ENCODE measurements at places on chromosomes 7 and 10. TPM values are rescaled to one million over a fixed set of nuclear protein-coding genes. Genes with fewer than 3 reads are reported as not detected.

DNA sequence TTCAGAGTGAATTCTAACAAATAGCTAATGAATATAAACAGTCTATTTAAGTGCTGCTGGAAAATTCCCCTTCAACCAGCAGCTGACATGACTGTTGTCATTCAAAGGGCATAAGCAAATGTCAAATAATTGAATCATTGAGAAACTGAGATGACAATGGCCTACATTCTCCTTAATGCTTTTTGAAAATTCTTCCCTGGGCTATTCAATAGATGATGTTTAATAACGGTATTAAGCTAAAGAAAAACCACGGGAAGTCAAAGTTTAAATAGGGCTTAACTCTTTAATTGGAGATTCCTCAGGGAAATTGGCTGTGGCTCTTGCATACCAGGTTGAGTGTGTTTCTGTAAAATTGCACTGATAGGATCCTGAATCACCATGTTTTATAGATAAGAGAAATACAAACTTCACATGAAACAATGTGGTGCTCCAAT is 77.0 kb downstream of the ARL4A start:
- H3K4me1 ChIP-seq: no peaks in the 10 kb centered on the region
- no peaks in the 10 kb centered on the region for H3K36me3 ChIP-seq
- H3K4me3 ChIP-seq: no peak overlapping the region
- no peak overlapping the region for H3K27ac ChIP-seq
- DNase-seq: no peak

- no peaks in the 10 kb centered on the region for H3K36me3 ChIP-seq
- no peaks in the 10 kb centered on the region for H3K4me1 ChIP-seq
- peaks cover 5% of the 10 kb centered on the region for H3K27me3 ChIP-seq
- no peak overlapping the region for H3K27ac ChIP-seq
- no peak for DNase-seq
Observed at GRCh38 chr7:91351374-91351773, 87.1 kb downstream of the FZD1 start.

- no peak overlapping the region for H3K4me3 ChIP-seq
- no peak overlapping the region for H3K27ac ChIP-seq
- DNase-seq: peak; percentile 70
Observed at GRCh38 chr10:124614003-124614659, 130.0 kb downstream of the FAM53B start.

DNA sequence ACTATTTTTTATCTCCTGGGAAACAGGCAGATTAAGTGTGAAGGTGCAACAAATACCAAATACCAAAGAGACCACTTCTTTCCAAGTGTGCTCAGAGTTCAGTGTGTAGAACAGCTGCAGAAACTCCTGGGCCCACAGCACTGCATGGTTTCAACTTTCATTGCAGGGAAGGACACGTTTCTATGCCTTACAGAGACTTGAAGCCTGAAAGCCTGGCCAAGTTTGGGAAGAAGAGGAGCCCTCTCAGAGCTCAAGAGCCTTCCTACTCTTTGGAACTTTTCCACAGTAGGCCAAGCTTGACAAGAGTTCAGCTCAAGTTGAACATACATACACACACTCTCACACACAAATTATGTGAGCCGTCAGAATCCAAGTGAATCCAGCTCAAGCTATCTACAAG is 2.5 kb downstream of the HOXA4 start:
- H3K27ac ChIP-seq: no peak overlapping the region
- H3K4me3 ChIP-seq: no peak overlapping the region
- no peaks in the 10 kb centered on the region for H3K4me1 ChIP-seq
- DNase-seq: no peak
- H3K36me3 ChIP-seq: no peaks in the 10 kb centered on the region

DNA sequence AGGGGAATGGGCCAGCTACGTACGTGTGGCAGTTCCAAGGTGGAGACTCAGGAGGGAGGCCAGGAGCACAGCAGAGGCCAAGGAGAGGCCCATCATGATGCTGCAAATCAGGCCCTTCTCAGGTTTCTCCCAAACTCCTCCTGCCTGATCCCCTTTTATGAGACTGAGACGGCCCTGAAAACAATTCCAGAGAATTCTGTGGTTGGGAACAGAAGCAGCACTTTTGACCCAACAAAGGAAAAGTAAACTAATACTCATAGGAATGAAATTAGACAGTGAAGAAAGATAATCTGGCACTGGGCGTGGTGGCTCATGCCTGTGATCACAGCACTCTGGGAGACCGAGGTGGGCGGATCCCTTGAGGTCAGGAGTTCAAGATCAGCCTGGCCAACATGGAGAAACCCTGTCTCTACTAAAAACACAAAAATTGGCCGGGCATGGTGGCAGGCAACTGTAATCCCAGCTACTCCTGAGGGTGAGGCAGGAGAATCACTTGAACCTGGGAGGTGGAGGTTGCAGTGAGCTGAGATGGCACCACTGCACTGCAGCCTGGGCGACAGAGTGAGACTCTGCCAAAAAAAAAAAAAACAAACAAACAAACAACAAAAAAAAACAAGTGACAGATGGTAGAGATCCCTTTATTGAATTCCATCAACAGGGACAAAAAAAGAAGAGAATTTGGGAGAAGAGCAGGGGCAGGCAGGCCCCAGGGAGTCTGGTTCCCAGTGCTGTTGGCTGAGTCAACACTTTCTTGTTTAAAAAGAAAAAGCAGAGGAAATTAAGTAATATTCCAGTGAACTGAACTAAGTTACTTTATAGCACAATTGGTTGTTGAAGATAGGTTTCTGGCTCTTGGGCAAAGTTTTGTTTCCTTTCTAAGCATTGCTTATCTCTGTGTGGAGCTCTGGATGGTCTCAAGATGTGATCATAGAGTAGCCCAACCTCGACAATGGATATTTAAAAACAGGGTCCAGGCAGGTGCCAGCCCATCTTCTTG is at the start of gene CCL26:
Gene CCL26, minus strand, starts transcription at position 131 of the 997 bp plus-strand sequence. Its CDS starts 35 bp downstream, at position 96.
- DNase-seq: no peak
- H3K4me3 ChIP-seq: no peak within 1 kb of the TSS
- H3K27me3 ChIP-seq: no peaks in the 10 kb centered on the region
- peaks cover 13% of the 10 kb centered on the region for H3K4me1 ChIP-seq

GRCh38 chr10:96619796-96620773 is 33.3 kb upstream of the TM9SF3 start:
- H3K27ac ChIP-seq: no peak overlapping the region
- no peak for DNase-seq
- H3K4me1 ChIP-seq: no peaks in the 10 kb centered on the region
- no peaks in the 10 kb centered on the region for H3K27me3 ChIP-seq
- no peaks in the 10 kb centered on the region for H3K36me3 ChIP-seq

GRCh38 chr7:2567679-2568278 is 9.0 kb downstream of the IQCE start:
- no peak overlapping the region for H3K4me3 ChIP-seq
- H3K27ac ChIP-seq: no peak overlapping the region
- H3K27me3 ChIP-seq: no peaks in the 10 kb centered on the region

The MMP21 gene
- total RNA-seq: not detected

The TWIST1 gene
- total RNA-seq: not detected

The SORBS1 gene
- total RNA-seq: 0.93 TPM

The PNLIP gene
- not detected for total RNA-seq
